ENCODE measurements at places on chromosomes 16 and 17. TPM values are rescaled to one million over a fixed set of nuclear protein-coding genes. Genes with fewer than 3 reads are reported as not detected.

ABCC12 gene
- 0.56 TPM for polyA plus RNA-seq

DNA sequence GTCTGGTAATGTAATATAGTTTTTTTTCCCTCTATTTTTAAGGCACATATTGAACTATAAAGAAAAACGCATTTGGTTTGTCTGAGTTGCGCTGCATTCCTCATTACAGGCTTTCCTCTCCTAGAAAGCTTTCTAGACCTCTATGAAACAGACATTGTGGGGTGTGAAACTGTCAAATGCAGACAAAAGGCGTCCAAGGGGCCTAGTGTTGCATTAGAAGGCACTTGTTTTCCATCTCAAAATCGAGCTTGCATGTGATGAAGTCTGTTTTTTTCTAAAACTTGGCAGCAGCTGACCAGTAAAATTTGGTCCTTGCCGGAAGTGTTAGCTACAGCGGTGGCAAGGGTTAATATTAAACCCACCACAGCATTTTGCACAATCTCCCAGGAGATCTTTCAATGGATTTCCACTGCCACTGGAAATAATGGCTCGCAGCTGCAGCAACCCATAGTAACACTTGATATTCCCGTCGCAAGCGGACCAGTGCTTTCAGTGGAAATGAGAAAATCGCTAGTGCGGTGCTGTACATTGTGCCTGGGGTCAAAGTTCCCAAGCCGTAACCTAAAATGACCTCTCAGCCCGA, 602.6 kb downstream of the KCNJ2 start:
- peak; percentile 22 for DNase-seq

DNA sequence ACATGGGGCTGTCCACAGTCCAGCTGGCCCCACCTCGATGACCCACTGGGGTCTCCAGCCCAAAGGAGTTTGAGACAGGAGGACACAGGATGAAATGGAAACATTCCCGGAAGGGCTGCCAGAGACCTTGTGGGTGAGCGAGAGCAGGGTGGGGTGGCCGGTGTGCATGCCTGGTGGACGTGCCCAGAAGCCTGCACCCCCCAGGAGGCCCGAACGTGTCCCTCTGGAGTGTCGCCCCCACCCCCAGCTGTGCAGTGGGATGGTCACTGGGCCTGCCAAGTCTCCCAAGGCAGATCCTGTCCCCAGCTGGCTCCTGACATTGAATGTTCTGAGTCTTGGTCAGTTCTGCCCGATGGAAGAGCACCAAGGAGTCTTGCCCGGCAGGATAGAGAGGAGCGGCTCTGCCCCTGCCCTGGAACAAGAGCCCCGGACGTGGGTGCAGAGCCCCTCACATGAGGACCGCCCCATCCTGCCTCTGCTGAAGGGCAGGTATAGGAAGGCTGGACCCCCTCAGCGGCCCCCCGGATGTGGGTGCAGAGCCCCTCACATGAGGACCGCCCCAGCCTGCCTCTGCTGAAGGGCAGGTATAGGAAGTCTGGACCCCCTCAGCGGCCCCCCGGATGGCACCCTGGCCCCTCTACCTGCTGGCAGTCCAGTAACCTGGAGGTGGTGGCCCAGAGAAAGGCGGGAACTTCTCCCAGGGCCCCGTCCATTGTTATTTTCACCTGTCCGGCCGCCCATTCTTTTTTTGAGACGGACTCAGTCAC, 3.1 kb upstream of the CAPN15 start:
- DNase-seq: no peak

CHRNE gene
- 2.4 TPM for polyA plus RNA-seq

- DNase-seq: no peak
Measured at GRCh38 chr16:13779676-13780075, 140.3 kb upstream of the ERCC4 start.

BRICD5 gene
- polyA plus RNA-seq: 11.0 TPM

DNA sequence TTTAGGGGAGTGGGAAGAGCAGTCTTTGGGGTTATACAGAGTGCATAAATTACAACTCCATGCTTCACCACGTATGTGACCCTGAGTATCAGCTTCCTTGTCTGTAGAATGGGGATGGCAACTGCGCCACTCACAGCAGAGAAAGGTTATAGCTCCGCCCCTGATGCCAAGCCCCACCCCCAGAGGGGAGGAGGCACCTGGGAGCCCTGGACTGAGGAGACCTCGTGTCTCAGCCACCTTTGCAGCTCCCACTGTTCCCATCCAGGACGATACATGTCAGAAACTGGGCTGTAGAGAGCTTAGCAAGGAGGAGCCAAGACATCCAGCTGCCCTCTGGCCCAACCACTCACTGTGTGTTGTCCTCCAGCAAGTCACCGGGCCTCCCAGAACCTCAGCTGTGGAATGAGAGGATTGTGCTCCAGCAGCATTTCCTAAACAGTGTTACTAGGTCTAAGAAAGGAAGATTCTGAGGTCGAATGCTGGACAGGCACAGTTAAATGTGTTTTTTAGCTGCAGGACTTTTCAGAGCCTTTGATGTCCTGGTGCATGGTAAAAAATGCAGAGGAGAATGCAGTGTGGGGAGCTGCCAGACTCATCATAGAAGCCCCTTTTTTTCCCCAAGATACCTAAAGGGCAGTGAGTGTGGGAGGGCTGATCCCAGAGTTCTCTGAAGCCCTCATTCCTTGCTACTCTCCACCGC, 49.4 kb downstream of the BEAN1 start:
- DNase-seq: no peak

DNA sequence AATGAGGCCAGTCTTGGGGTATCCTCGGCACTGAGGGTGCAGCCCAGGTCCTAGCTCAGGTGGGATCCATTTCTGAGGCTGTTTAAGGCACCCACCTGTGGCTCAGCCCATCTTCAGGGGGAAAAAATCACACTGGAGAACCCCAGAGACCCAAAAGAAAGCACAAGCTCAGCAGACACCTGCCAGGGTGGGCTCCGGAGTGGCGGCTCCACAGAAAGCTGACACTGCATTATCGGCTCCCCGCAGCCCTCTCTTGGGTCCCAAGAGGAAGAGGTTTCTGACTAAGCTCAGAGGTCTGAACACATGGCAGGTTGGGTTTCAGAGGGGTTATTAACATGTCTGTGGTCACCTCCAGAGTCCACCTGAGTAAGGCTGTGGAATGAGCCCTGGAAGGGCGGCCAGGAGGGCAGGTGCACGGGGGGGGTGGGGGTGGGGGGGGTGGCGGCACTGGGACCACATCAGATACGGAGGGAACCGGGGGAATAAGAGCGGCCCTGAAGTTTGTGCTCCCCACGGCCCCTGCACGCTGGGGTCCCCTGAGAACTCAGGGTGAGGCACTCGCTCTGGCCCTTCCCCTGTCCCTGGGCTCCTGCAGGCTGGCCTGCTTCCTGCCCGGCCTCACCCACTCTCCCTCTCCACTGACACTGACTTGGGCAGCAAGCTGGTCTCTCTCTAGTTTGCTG, 79.5 kb downstream of the TIMM22 start:
- no peak for DNase-seq

- DNase-seq: no peak
Measured at GRCh38 chr16:24052329-24053098, 203.6 kb upstream of the CACNG3 start.

TBC1D3B gene
- 16.7 TPM for polyA plus RNA-seq

- peak; percentile 17 for DNase-seq
Measured at GRCh38 chr17:7705269-7706255, 560 bp downstream of the EFNB3 start.

- peak; percentile 52 for DNase-seq
Measured at GRCh38 chr17:71900621-71901229, 220.1 kb upstream of the SOX9 start.

CFAP119 gene
- 2.5 TPM for polyA plus RNA-seq

- no peak for DNase-seq
Measured at GRCh38 chr17:50818921-50819657, 16.3 kb upstream of the WFIKKN2 start.

ALDH3A1 gene
- polyA plus RNA-seq: 0.57 TPM

DNA sequence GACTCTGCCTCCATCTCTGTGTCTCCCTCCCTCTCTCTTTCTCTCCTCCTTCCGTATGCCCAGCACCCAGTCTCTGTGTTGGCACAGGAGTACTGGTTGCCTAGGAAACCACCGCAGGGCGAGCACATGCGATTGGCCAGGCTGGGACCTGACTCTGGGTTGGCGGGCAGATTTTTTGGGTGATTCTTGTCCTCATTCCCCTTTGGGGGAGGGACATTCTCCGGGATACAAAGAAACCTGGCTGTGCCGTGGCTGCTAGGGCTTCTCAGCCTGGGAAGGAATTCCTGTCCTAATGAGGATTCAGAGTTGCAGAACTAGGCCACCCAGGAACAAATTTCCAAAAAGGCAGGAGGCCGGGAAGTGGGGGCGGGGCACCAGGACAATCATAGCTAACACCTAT, 168.9 kb downstream of the SHISA9 start:
- no peak for DNase-seq

HCRT gene
- 0.33 TPM for polyA plus RNA-seq

DNA sequence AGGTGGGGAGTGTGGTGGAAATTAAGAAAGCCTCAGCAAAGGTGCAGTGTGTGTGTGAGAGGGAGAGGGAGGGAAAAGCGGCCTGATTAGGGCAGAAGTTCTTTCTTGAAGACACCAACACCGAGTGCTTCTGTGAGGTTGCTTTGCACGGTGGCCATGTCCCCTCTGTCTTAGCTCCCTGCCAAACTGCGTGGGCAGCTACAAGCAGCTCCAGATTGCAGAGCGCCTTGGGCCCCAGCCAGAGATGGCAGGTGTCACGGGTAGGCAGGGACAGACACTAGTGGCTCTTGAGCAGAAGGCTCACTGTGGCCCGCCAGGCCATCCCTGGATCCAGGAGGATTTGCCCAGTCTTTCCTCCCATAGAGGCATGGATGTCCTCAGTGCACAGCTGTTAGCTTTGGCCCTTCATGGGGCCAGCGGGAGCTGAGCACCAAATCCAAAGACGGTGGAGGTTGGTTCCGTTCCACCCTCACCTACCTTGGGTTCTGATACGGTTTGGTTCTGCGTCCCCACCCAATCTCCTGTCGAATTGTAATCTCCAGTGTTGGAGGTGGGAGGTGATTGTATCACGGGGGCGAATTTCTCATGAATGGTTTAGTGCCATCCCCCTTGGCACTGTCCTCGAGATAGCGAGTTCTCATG, 21.4 kb downstream of the KIAA0513 start:
- DNase-seq: peak; percentile 43

MC1R gene
- polyA plus RNA-seq: 2.2 TPM

TP53TG3F gene
- polyA plus RNA-seq: not detected

DNA sequence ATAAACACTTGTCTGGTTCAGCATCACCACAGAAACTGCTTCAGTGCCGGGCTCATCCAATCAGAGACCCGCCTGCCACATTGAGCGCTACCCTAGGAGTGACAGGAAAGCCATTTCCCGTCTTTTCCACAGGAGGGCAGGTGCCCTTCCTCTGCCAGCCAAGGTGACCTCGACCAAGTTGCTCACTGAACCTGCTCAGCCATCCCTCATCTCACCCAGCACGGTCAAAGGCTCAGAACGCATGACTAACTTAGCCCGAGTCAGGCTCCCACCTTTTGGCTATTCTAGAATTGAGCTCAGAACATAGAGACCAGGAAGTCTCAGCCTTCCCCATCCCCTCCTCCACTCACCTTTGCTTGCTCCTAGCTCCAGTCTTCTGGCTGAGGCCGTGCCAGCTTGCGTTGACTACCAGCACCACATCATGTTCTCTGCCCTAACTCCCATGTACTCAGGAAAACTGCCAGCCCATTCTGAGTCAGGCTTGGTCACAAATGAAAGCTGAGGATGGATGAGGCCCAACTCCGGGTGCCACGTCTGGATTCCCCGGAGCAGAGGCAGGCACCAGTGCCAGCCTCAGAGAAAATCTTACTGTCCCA, 15.6 kb downstream of the MRPS23 start:
- DNase-seq: no peak

AOC3 gene
- polyA plus RNA-seq: 16.4 TPM

DNA sequence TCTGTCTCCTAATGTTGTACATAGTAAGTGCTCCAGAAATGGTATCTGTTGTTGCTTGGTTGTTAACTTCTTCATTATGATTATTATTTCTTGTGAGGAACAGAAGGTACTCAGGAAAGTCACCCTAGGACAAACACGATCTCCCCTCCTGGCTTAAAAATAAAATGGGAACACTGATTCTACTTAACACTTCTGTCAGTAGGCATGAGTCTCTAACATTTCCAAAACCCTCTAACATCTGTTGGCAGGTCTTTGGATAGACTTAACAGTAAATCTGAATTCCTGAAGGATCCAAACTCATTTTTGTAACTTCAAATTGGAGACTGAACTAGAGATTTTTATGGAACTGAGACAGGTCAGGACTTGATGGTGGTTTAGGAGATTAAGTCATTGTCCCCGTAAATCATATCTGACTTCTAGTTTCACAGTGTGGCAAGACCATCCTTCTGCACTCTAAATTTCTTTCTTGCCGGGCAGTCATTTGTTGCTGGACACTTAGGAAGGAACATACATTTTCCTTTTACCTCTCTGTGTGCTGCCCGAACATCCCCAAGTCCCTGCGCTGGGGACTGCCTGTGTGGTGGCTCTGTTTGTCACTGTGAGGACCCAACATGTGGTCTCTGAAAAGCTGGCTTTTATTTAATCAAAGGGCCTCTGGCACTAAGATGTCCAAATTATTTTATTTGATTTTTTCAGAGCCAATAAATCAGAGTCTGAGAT, 149.9 kb downstream of the NPIPB5 start:
- DNase-seq: no peak

- peak; percentile 13 for DNase-seq
Measured at GRCh38 chr17:67421869-67422273, 44.8 kb downstream of the PITPNC1 start.

IRX3 gene
- 8.1 TPM for polyA plus RNA-seq

CEMP1 gene
- 0.65 TPM for polyA plus RNA-seq

DNA sequence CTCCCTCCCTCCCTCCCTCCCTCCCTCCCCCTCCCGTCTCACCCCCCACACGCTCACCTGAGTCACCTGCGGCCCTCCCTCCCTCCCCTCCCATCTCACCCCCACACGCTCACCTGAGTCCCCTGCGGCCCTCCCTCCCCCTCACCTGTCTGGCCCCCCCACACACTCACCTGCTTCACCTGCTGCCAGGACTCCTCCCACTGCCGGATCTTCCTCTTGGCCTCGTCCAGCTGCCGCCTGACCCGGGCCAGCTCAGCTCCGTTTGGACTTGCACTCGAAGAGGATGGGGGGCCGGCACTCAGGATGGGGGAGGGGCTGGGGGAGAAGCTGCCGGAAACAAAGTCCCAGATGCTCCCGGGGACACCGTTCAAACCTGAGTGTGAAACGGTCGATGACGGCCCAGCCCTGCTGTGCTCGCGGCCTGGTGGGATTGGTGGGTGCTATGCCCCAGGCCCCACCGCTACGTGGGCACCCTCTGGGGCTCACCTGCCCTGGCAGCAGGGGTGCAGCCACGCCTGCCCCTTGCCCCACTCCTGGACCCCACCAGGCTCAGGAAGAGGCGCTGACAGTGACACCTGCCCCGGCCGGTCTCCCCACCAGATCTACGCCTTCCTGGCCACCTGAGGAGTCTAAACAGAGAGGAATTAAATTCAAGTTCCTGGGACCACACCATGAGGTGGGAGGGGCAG, 15.9 kb downstream of the GNPTG start:
- no peak for DNase-seq

DNA sequence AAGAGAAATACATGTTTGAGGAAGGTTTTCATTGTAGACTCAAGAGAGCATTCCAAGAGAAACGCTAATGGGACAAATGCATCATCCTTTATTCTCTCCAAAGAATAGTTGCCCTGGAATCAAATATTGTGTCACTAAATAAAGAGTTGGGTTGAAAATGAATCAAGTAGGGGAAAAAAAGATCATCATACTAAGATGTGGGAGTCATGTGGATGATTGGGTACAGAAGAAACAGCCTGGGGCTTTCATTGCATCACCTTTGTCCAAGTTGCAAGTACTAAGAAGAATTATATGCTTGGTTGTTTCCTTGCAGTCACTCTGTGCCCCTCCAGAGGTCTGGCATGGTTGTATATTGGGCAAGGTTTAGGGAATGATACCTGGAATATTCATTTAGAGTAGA, 658.9 kb downstream of the TOX3 start:
- no peak for DNase-seq
